ENCODE measurements at places on chromosomes 1 and 21.

GRCh38 chr1:72567521-72567920 is 285.2 kb upstream of the NEGR1 start:
- no peak for DNase-seq

DNA sequence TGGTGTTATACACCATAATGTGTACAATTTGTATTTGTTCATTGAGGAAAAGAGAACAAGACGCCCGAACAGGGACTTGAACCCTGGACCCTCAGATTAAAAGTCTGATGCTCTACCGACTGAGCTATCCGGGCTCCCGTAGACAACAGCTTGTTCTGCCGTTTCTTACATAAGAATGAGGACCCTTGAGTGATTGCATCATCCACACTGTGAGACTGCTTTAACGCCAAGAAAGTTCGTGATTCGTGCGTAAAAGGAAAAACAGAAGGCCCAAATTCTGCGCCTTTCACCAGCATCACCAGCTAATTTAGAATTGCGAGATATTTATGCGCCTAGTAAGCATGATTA is 9.3 kb upstream of the MDM4 start:
- DNase-seq: peak; percentile 92

- no peak for DNase-seq
Measured at GRCh38 chr1:38000529-38001455, 4.5 kb downstream of the FHL3 start.

- DNase-seq: no peak
Measured at GRCh38 chr1:233025157-233025556, 74.7 kb downstream of the NTPCR start.

GRCh38 chr1:230011333-230012092 is 55.5 kb upstream of the GALNT2 start:
- DNase-seq: no peak

DNA sequence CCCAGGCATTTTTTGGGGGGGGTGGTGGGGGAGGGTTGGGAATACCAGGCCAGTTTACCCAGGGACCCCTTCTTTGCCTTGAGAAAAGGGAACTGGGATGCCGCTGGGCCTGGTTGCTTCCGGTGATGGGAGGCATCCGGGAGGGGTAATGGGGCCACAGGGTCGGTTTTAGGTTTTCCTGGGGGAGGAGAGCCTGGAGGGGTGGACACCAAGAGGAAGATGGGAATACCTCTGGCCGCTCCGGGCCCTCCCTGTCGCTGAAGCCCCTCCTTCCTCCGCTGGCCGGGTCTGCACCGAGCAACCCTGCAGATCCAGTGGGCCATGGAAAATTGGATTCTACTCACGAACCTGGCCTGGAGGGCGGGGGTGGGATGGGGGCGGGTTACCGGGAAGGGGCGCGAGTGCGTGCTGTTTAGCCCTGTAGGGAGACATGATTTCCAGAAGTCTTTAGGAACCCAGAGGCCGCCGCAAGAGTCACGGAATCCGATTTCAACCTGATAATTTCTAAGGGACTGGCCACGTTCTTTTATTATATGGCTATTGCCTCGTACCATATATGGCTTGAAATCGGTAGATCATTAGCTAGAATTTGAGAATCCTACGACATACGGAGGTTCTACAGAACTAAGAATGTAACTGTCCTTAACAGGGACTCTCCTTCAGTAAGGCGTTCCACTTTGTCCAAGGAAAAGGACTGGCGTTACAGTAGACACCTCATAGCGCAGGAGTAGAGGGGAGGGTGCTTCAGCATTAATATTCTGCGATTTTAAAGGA is 749 bp downstream of the AKIRIN1 start:
- DNase-seq: no peak

- no peak for DNase-seq
Measured at GRCh38 chr1:156004843-156005584, 15.7 kb downstream of the SSR2 start.

GRCh38 chr1:212477680-212478466 is 45.2 kb downstream of the NENF start:
- no peak for DNase-seq

- no peak for DNase-seq
Measured at GRCh38 chr1:113659556-113659955, 99.7 kb downstream of the PHTF1 start.

- no peak for DNase-seq
Measured at GRCh38 chr1:209062863-209063262, 520.7 kb upstream of the CAMK1G start.

DNA sequence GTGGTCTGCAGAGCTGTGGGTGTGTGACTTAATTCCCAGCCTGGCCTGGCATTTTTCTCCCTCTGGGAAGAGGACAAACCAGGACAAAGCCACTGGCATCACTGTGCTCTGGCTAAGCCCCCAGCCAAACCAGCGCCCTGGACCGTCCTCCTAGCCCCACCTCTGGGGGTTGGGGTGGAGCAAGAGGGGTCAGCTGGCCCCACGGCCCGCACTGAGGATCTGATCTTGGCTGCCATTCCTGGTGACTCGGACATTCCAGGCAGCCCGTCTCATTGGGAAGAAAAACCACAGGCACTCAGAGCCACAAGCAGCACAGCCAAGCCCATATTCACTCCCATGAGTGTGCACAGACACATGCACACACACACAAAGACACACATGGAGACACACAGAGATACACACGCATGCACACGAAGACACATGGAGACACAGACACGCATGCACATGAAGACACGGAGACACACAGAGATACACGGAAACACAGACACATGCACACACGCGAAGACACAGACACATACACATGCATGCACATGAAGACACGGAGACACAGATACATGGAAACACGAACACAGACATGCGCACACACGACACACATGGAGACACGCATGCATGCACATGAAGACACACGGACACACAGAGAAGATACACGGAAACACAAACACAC is 2.3 kb upstream of the MXRA8 start:
- DNase-seq: no peak

GRCh38 chr1:169018751-169019150 is 87.7 kb upstream of the ATP1B1 start:
- no peak for DNase-seq

- DNase-seq: no peak
Measured at GRCh38 chr1:87044840-87045239, 130.4 kb downstream of the HS2ST1 start.

DNA sequence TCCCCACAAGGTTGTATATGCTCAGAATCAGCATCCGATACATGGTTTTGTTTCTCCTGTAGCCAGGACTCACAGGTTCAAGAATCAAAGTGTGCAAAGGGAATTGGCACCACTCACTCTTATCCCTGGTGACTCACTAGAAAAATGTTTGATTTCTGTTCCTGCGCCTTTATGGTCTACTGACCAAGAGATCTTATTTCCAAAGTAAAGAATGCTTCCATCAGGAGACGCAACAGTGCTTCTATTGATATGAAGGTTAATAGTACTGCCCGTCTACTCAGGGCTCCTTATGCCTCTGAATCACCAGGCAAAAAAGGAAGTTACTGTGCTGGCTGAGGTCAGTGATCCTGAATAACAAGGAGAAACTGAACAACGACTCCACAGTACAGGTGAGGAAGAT is 1392.0 kb upstream of the PRMT6 start:
- no peak for DNase-seq

DNA sequence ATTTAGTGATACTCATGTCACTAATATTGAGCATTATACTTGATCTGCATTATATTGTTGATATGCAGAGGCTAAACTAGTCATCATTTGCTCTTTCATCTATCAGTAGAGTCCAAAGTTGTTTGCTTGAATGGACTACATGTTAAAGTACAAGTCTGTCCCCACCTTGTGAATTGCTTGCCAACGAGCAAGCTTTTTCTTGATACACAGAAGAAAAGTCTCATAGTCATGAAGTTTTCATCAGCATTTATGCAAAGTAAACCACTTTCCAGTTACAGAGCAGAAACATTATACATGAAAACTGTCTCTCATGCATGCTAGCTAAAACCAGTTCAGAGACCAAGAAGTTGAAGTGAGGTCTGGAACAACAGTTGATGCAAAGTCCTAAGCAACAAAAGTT is 13.0 kb downstream of the SFPQ start:
- DNase-seq: no peak

DNA sequence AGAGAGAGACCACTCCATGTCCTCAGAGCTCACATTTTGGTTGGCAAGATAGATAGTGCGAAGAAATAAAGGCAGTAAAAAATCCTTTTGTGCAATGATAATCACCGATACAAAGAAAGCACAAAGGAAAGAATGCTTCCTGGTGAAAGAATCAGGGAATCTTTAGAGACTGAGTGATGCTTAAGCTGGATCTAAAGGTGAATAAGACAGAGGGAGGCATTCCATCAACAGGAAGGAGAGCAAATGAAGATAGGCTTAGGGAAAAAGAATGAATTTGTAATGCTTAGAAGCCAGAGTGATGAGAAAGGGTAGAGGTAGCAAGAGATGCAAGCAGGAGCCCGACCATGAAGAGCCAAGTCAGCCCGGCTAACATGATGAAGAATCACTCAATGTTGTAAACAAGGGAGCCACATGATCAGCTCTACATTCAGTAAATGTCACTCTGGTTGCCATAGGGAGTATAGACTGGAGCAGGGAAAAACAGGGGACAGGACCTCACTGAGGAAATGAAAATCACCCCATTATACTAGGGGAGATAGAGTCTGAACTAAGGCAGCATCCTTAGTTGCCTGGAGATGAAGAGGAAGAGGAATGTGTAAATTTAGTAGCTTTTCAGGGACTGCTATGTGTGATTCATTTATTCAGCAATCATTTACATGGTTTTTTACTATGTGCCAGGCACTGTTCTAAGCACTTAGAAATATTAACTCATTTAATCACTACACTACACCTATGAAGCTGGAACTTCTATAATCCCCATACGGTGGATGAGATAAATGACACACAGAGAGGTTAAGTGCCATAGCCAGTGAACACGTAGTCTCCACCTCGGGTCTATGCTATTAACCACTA is 402.6 kb upstream of the NFIA start:
- no peak for DNase-seq

DNA sequence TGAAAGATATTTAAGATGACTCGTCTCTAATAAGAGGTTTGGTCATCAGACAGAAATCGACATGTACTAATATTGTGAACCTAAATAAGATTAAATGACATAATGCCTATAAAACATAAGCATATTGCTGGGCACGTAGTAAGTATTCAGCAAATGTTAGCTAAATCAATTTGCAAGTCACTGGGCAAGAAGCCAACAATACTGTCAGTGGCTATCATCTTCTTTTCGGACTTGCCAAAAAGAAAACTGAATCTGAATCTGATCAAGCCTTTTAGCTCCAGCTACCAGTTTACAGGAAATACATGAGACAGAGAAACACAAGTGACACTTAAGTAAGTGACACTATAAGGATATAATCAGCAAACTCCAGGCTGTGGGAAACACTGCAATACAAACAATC is 46.0 kb downstream of the RPL5 start:
- no peak for DNase-seq

- DNase-seq: no peak
Measured at GRCh38 chr1:185244015-185244747, 72.9 kb downstream of the IVNS1ABP start.

DNA sequence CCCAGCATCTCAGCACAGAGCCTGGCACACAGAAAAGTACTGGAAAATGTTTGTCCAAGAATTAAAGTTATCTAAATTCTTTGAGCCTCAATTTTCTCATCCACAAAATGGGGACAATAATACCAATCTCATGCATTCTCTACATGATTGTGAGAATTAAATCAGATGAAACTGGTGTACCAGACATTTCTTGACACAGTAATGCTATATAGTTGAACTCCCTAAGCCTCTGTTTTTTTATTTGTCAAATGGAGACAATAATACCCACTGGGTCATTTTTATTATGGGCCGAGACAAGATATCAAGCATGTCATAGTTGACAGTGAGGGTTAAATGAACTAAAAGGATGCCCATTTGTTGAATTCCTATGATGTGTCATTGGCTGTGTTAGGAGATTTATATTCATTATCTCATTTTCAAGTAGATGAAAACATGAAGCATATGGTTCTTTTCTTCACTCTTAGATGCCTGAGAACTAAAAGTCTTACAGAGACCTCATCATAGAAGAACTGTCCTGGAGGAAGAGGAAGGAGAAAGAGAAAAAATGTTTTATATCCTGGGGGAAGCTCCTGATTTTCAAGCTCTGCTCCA is 17.5 kb upstream of the OTUD3 start:
- no peak for DNase-seq

DNA sequence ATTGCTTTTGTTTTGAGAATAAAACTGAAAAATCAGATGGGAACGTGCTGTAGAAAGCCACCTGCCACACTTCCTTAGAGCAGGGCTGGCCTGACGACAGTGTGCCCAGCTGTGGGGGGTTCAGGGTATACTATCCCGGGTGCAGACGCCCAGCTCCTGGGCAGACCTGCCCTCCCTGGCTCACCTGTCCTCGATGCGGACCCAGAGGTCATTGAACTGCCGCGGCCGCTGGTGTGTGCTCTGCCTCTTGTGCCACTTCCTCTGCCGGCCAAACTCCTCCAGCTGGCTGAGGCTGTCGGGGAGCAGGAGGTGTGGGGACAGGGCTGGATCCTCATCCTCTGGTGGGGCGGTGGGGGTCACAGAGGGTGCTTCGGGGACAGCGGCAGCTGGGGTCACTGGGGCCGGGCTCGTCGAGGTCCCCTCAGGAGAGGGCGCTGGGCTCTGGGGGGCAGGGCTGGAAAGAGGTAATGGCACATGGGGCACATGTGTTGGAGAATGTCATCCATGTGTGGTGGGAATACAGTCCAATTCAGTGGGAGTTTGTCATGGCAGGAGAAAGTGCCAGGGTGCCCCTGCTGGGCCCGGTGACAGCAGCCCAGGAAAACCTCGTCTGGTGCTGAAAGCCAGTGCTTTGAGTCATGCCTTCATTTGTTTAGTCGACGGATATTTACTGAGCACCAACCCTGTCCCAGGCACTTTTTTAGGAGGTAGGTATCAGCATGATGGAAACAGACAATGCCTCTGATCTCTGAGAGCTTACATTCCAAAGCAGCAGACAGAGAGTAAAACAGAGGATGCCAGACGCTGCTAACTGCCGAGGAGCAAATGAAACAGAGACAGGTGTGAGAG is 222.0 kb downstream of the TRABD2B start:
- DNase-seq: no peak

- DNase-seq: no peak
Measured at GRCh38 chr1:118896416-118896815, 91.7 kb downstream of the TBX15 start.

GRCh38 chr1:96364576-96364975 is 357.0 kb upstream of the PTBP2 start:
- DNase-seq: no peak

- no peak for DNase-seq
Measured at GRCh38 chr21:42002421-42002958, 7.7 kb downstream of the ZBTB21 start.

- no peak for DNase-seq
Measured at GRCh38 chr1:77319036-77319705, 37.4 kb downstream of the AK5 start.

GRCh38 chr1:167679714-167680113 is 42.1 kb upstream of the MPZL1 start:
- no peak for DNase-seq

GRCh38 chr1:194723067-194723466 is 1536.7 kb upstream of the B3GALT2 start:
- DNase-seq: no peak

GRCh38 chr1:39086865-39087409 is 60.8 kb downstream of the NDUFS5 start:
- DNase-seq: no peak

All from NCI-H2081 treated with DMSO at 0.1 percent for 48 hours (cell line).